ENCODE measurements at places on chromosomes 13 and 19.

DNA sequence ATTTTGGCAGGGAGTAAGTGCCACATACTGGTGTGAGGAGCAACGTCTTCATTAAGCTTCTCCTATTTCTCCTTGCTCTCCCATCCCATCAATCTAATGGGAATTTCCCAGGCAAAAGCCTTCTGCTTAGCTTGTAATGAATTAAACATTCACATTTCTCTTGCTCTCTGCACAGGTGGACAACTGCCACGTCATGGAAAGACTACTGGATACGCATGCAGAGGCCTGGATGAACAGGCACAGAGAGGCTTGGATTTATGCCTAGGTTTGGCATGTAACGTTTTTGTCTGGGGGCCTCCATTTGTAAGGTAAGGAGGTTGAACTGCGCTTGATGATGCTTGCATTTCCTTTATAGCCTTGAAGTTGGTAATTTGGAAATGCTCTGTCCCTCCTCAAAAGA lies 374.8 kb downstream of the KLF12 start:
- no peak for DNase-seq

DNA sequence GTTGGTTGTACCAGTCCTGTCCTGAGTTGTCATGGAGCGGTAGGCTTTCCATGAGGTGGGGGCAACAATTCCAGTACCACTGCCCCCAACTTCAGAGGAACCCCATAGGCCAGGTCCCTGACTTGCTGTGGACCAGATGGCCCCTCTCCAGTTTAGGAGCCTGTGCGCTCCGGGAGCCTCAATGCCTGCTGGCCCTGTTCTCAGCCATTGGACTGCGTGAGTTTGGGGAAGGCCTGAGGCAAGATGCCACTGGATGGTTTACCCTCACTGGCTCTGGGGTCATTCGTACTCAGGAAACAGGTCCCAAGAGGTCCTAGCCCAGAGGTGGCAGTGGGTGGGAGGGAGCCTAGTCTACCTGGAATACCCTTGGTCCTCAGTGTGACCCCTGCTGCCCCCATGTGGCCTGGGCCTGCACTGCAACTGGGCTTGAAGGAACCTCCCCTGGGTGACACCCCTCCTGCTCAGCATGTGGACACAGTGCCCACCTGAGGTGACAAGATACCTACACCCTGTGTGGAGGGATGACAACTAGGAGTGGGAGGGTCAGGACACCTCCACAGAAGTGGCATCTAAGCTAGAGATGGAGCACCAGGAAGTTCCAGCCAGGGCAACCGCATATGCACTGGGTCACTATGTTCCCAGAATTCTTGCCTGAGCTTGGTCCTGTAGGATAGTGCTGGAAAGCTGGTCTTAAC lies 6.0 kb upstream of the PRR19 start:
- DNase-seq = peak; percentile 91

DNA sequence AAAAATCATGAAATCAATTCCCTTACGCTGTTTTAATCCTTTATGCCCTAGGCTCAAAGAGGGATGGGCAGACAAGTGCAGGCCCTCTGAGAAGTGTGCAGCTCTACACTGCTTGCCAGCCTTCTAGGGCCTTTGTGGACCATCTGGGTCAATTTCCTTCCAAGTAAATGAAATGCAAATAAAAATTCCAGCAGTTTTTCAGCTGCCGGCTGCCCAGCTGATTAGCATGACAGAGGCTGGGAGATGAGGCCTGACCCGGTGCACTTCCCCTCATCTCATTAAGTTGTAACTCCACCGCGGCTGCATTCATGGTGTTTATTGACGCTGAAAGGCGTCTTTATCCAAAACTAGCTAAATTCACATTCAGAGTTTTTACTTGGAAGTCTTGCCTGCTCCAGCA lies 47.5 kb upstream of the GSX1 start:
- DNase-seq = no peak

DNA sequence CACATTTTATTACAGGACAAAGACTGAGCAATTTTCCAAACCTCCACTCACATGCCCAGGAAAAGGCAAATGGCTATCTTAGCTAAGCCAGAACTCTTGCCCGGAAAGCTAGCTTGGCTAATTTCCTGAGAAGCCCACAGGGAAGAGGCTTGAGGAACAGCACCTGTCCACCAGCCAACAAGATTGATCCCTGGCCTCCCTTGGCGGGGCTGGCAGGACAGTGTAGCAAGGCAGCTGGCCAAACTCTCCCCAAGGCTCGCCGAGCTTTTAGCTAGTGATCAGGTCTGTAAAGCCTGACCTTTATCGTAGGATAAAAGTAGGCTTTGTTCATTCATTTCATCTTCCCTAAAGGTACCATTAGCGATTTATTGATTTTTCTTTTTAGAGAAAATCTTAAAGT lies 101.4 kb downstream of the UQCRFS1 start:
- no peak for DNase-seq

DNA sequence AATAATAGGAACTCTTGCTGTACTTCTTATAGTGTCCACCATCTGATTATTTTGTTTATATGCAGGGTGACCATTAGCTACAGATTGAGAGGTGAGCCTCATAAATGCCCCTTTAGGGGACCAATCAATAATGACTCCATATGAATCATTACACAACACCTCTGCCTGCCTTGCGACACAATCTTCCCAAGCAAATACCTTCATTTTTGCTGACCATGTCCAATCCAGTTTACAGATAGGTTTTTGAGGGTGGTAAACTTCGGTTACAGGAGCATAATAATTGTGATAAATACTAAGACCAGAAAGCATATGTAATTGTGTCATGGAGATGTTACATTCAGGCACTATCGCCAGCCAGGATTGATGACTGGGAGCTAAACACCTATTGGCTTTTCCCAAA lies 23.6 kb upstream of the IL17D start:
- DNase-seq = no peak

DNA sequence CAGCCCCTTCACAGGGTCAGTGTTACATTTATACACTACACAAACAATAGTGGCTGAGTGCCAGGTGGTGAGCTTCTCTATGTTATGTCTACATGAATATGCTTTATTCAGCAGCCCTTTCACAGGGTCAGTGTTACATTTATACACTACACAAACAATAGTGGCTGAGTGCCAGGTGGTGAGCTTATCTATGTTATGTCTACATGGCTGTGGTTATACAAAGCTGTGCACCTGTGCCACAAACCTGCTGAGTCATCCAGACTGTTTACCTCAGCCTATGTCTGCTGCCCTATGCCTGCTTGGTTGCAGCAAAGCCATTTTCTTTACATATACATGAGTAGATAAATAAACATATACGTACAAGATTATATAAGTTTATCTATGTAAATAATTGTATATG lies 76.5 kb downstream of the ZNF726 start:
- DNase-seq = no peak

DNA sequence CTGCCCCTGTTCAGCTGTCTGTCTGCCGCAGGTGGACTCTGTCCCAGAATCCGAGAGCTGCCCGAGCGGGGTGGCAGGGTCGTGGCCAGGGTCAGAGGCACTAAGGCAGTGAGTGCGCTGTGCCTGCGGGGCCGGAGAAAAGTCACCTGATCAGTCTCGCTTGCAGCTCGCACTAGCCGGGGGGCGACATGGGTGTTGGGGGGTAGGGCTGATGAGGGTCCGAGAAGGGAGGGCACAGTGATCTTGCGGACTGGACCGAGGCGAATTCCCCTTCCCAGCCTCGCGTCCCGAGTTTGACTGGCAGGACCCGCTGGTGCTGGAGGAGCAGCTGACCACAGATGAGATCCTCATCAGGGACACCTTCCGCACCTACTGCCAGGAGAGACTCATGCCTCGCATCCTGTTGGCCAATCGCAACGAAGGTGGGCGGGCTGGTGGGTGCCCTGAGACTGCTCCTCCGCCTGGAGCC lies 627 bp downstream of the GCDH start:
- no peak for DNase-seq

- DNase-seq = no peak
Observed at GRCh38 chr13:93881411-93881810, 598.1 kb downstream of the DCT start.

GRCh38 chr13:97843189-97843588 lies 110.3 kb upstream of the IPO5 start:
- DNase-seq = no peak

DNA sequence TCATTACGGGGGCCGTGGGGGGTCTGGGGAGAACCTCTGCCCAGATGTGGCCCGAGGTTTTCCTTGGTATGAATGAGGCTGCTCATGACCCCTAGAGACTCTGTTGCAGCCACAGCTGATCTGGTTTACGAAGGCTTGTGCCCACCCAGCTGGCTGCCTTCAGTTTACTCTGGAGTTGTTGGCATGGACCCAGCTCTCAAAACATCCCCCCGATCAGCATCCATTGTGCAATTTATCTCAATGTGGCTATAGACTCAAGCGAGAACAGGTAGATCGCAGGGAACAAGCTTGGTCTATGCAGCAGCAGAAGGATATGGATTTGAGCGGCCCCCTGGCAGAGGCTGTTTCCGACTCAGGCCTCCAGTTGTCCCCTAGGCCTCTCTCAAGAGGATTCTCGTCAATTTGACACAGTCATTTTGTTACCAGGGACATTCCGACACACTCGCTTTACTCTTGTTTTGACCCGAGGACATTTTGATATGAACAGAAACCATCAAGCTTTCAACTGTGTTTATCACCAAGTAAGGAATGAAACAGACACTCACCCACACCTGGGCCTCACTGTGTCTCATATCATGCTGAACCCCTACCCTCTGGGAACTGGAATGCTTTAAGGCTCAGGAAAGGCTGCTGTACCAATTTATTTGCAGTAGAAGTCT lies 161.5 kb downstream of the KATNAL1 start:
- DNase-seq = no peak

- DNase-seq = peak; percentile 25
Observed at GRCh38 chr19:18785179-18786124, 5.7 kb downstream of the COMP start.

GRCh38 chr13:39822437-39822836 lies 167.0 kb downstream of the COG6 start:
- no peak for DNase-seq

DNA sequence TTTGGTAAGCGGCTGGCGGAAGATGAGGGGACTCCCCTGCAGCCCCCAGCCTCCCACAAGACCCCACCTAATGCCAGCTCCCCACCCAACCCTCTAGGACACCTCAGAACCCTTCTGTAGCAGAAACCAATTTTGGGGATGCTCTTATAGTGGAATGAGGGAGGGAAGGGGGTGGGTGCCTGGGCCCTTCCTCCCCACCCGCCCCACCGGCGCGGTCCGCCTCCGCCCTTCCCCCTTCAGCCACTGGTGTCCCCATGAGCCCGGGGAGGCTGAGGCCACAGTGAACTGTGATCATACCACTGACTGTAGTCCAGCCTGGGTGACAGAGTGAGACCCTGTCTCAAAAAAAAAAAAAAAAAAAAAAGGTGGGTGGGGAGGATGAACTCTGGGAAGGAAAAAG lies 16.2 kb downstream of the TLE6 start:
- no peak for DNase-seq

GRCh38 chr13:27339299-27339698 lies 68.7 kb downstream of the RASL11A start:
- no peak for DNase-seq

DNA sequence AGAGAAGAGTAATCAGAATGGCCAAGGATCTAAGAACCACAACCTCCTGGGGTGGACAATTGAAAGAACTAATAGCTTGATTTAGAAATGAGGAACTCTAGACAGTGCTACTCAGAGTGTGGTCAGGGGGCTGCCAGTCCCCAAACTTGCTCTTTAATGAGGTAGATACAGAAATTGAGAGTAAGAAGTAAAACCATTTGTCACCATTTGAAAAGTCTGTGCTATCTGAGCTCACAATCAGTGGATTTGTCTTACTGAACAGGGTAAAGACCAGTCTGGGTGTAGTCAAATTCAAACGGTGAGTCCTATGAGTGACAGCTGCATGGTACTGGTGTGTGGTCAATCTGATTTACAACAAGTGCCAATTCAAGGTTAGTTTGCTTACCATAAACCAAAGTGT lies 118.9 kb downstream of the KL start:
- DNase-seq = no peak

DNA sequence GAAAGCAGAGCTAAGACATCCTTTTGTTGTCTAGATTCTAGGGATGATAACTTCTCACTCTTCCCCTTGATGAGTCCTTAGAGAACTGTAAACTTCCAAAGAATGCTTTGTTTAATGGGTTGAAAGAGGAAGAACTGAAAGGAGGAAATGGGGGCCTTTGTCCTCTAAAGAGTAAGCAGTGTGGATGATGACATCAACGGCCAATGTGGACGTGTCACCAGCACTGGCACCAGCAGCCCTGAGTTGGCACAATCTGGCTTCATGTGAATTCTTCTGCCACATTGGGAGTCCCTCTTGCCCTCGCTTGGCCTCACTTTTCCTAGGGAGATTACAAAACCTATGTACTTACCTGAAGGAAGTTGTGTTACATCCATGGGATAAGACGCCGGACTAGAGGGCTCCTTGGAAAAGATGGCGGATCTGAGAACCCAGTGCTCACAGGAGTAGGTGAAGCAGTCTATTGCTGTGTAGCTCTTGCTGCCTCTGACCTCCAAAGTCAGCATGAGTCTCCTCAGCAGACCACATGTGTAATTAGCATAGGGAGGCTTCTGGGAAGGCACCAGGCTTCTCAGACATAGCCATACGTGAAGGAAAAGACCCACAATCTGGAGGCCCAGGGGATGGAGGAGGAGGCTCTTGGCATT lies 62.8 kb downstream of the RGCC start:
- DNase-seq = no peak

GRCh38 chr19:10113964-10114650 lies 2.6 kb downstream of the P2RY11 start:
- DNase-seq = no peak

- DNase-seq = no peak
Observed at GRCh38 chr13:97653443-97654140, 219.6 kb downstream of the RAP2A start.

- no peak for DNase-seq
Observed at GRCh38 chr13:109955598-109955997, 169.2 kb upstream of the IRS2 start.

DNA sequence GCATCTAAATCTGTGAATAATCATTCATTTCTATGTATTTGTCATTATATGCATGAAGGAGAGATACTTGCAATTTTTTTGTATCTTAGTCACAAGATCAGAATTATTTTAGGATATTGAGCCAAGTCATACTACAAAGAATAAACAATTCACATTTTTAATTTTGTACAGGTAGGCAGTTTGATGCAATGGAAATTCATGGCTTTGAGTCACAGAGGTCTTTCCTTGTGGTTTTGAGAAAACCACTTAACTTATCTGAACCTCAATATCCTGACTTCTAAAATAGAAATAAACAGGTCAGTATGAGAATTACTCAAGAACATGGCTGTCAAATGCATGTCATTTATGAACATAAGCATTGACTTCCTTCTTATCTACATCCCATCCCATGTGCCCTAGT lies 221.4 kb upstream of the SLC10A2 start:
- DNase-seq = no peak

DNA sequence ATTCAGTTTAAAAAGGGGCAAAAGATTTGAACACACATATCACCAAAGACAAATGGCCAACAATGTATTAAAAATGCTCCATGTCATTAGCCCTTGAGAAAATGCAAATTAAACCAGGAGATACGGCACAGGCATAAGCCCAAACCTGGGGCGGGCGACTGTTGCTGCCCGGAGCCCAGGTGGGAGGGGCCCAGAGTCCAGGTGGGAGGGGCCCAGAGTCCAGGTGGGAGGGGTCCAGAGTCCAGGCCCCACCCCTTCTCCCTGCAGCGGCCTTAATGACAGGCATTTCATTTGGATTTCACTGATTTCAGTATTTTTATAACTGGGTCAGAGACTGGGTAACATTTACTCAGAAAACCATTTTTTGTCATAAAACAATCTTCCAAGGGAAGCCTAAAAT lies 78.2 kb downstream of the RASA3 start:
- DNase-seq = no peak

Measured in stimulated activated CD8-positive, alpha-beta memory T cell treated with anti-CD3 and anti-CD28 coated beads, Interleukin-7, amount 100 ng/mL, for 1 hour (primary cell).